Right ventricle myocardium superior (tissue), 1 donor: ENCODE measurements at places on chromosomes 2 and 18. TPM values are rescaled to one million over a fixed set of nuclear protein-coding genes. Genes with fewer than 3 reads are reported as not detected.

GPR148 gene
- total RNA-seq = not detected

EPAS1 gene
- 200 TPM for total RNA-seq

- no peak for DNase-seq
Measured at GRCh38 chr2:72084584-72084976, 63.1 kb downstream of the CYP26B1 start.

GRCh38 chr2:198100346-198100745 lies 296.0 kb downstream of the PLCL1 start:
- no peak for DNase-seq

- DNase-seq = no peak
Measured at GRCh38 chr2:32358111-32358482, 1.3 kb downstream of the BIRC6 start.

- no peak for DNase-seq
Measured at GRCh38 chr2:88845772-88846661, 154.5 kb downstream of the RPIA start.

DNA sequence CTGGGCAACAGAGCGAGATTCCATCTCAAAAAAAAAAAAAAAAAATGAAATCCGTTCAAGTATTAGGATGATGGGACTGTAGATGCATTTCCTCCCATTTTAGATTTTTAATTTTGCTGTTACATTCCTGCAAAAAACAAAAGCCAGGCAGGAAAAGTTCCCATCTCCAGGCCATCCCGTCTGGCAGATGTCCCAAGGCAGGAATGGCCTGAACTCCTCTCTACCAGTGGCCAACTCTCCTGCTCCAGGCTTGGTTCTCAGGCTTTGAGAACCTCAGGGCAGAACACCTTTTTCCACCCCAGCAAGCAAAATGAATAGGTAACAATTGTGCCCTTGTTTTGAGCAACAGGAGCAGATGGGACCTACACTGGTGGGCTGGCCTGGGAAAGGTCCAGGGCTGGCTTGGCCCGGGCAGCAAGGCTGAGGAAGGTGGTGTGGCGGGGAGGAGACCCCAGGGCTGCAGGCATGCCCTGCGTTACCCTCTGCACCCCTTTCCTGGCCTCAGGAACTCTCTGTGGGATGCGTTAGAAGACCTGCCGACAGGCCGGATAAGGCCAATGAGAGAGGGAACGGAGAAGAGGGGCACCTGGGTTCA lies 86.0 kb downstream of the FAM210A start:
- no peak for DNase-seq
